ENCODE measurements at places on chromosomes 2 and 18. TPM values are rescaled to one million over a fixed set of nuclear protein-coding genes. Genes with fewer than 3 reads are reported as not detected.

The KCNE4 gene
- total RNA-seq = 0.22 TPM

The SPHKAP gene
- total RNA-seq = not detected

The UNC50 gene
- 81.2 TPM for total RNA-seq

The MRO gene
- 0.35 TPM for total RNA-seq

The GDF7 gene
- total RNA-seq = 0.06 TPM

The IL36B gene
- not detected for total RNA-seq

The ARHGEF33 gene
- total RNA-seq = 1.9 TPM

The ANO7 gene
- total RNA-seq = 8.5 TPM

The EPB41L5 gene
- 48.8 TPM for total RNA-seq

The SLC14A1 gene
- not detected for total RNA-seq

The CD8B gene
- not detected for total RNA-seq

GRCh38 chr2:161417438-161418274 is 1.6 kb downstream of the TBR1 start:
- peaks cover 4% of the 10 kb centered on the region for H3K4me1 ChIP-seq
- peak; percentile 64 for DNase-seq
- H3K27ac ChIP-seq = no peak overlapping the region
- H3K27me3 ChIP-seq = peaks cover 86% of the 10 kb centered on the region
- peak overlapping the region; percentile 70 for H3K4me3 ChIP-seq

DNA sequence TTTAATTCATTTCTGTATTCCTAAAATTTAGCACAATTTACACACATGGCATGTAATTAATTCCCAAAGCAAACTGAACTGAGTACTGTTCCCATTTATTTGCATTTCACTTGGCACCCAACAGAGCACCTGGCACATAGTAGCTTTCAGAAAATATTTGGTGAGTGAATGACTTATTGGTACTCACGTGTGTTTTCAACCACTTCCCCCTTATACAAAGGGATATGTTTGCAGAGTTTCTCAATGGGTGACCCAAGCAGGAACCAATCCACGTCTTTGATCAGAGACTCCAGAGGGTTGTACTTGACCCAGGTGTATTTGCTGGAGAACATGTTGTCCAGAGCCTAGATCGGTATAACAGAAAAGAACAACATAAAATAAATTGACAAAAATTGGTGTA is 6.6 kb downstream of the GKN2 start:
- no peak for DNase-seq
- H3K27me3 ChIP-seq = no peaks in the 10 kb centered on the region
- H3K4me3 ChIP-seq = no peak overlapping the region
- H3K27ac ChIP-seq = no peak overlapping the region

DNA sequence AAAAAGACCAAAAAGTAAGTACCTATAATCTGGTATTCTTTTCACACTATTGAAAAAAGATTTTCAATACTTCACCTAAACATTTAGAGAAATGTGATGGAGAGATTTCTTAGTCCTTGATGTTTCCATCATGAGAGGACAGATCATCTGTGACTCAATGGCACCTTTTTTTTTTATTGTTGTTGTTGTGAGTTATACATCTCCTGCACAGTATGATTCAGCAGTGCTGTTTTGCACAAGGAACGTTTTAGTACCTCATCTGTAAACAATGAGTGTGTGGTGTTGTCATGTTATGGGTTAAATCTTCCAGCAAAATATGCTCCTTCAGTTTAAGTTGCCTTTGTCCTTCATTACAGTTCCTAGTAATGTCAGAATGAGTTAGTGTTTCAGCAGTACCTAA is 2.2 kb downstream of the KIAA1328 start:
- no peaks in the 10 kb centered on the region for H3K27me3 ChIP-seq
- no peak for DNase-seq
- H3K27ac ChIP-seq = no peak overlapping the region
- H3K36me3 ChIP-seq = peaks cover 9% of the 10 kb centered on the region

DNA sequence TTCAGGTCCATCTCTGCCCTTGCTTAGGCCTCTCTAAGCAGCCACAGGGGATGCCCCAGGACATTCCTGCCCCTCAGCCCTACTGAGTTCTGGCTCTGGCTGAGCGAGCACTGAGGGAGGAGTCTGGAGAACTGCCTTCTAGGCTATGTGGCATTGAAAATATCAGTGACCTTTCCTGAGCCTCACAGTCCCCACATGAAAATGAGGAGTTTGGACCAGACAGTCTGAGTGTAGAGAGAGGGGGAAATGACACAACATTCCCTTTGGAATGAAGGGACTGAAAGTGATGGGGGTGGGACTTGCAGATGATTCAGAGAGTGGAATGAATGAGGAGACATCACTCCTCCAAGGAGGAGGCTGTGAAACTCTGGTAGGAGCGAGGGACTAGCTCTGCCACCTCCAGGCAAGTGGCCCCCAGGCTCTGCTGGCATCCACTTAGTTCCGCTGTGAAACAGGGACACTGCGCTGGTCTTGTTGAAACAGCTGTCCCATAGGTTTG is 8.0 kb downstream of the TNS1 start:
- H3K36me3 ChIP-seq = no peaks in the 10 kb centered on the region
- DNase-seq = no peak
- no peak overlapping the region for H3K4me3 ChIP-seq
- no peak overlapping the region for H3K27ac ChIP-seq
- no peaks in the 10 kb centered on the region for H3K4me1 ChIP-seq
- H3K27me3 ChIP-seq = no peaks in the 10 kb centered on the region

DNA sequence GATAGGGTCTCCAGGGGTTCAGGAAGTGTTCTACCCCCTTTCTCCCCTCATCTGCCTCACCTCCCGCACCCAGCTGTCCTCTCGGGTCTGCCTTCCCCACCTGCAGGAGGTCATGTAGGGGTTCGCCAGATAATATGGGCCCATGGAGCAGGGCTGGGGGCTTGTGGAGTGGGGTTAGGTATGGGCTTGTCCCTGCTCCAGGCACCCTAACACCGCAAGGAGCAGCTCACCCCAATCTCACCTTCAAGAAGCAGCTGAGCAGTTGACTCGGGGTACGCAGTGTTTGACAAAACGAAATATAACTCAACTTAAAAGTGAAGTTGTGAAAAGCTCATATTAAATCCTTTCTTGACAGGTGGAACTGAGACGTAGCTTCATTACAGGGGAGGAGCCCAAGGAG is 99.6 kb downstream of the CTIF start:
- DNase-seq = no peak
- no peaks in the 10 kb centered on the region for H3K27me3 ChIP-seq
- no peaks in the 10 kb centered on the region for H3K4me1 ChIP-seq
- H3K4me3 ChIP-seq = no peak overlapping the region
- H3K27ac ChIP-seq = no peak overlapping the region

- no peaks in the 10 kb centered on the region for H3K4me1 ChIP-seq
- H3K36me3 ChIP-seq = no peaks in the 10 kb centered on the region
- DNase-seq = peak; percentile 66
- H3K27me3 ChIP-seq = no peaks in the 10 kb centered on the region
- H3K27ac ChIP-seq = no peak overlapping the region
Observed at GRCh38 chr2:9226458-9227380, 20.1 kb downstream of the ASAP2 start.

DNA sequence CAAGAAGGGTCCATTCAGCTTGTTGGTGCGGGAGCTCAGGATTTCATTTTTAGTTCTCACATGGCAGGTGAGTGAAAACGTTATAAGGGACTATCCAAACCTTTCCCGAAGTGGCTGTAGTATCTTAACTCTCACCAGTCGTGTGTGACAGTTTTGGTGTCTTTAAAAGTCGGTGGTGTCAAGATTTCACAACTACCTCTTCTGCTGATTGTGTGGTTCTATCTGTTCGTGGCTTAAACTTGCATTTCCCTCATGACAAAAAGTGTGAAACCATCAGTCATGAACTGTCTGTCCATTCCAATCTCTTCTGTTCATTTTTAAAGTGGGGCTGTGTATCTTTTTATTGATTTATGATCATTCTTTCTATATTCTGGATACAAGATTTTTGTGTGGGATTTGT is 3.8 kb upstream of the AQP12B start:
- H3K27me3 ChIP-seq = no peaks in the 10 kb centered on the region
- H3K36me3 ChIP-seq = no peaks in the 10 kb centered on the region
- H3K4me3 ChIP-seq = no peak overlapping the region

DNA sequence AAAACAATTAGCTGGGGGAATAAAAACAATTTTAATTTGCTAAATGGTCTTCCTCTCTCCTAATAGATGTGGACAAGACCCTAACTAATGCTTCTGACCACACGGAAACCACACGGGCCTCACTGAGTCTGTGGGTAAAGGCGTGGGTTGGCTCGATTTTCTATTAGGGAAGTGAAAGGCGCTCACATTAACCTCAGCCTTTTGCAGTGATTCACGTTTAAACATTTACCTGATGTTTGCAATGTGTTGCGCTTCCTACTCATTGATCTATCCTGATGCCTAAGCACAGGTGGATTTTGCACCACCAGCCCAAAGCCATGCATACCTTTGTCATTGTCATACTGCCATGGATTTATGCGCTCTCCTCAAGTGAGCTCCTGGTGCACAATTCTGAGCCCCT is 35.6 kb upstream of the NRP2 start:
- H3K4me1 ChIP-seq = peaks cover 2% of the 10 kb centered on the region
- no peak overlapping the region for H3K27ac ChIP-seq
- H3K4me3 ChIP-seq = no peak overlapping the region

DNA sequence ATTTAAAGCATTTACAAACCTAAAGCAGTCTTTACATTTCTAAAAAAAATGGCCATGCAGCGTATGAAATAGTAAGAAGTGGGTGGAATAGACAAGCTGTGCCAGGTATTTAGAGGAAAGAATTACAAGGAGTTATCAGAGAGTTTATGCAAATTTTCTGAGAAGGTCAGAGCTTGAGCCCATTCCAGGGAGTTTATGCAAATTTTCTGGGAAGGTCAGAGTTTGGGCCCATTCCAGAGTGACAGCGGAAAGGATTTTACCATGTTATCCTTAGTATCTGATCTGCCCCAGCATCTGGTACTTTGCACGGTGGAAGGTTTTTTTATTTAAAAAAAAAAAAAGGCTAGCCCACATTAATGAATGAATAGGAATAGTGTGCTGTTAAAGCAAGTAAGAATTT is 1.4 kb upstream of the DOK6 start:
- peaks cover 39% of the 10 kb centered on the region for H3K27me3 ChIP-seq
- DNase-seq = peak; percentile 56
- H3K4me1 ChIP-seq = no peaks in the 10 kb centered on the region
- no peaks in the 10 kb centered on the region for H3K36me3 ChIP-seq
- H3K4me3 ChIP-seq = no peak overlapping the region

DNA sequence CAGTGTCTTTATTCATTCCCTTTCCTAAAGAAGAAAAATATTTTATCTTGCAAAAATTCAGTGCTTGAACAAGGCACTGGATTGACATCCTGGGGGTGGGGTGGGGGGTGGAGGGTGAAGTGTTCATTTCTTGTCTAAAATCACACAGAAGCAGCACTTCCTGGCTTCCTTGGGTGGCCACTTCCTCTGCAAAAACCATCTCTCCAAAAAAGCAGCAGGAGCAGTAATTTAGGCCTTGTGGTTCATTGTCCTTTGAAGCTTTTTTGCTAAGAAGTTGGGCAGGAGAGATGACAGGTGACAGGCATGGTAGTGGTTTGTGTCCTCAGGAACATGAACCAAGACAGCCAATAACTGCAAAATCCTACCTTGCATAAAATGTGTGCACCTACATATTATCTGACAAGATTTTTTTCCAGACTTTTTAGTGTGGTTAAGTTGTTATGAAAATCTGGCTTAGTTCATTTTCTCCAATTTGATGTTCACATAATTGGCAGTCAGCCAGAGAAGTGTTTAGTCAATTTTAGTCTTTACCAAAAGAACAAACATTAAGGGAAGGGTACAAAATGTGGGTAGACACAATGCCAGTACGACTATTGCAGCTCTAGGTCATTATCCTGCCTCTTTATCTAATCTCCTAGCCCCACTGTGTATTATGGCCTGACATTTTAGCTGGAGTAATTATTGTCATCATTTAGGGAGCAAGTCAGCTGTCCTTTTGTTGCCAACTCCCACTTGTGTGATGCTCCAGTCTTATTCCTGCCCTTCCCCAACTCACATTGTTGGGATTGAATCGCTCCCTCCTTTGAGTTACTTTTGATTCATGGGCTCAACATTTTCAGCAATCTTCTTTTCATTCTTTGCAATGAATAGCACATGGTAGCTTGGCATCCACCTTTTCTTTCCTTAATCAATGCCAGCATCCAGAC is 177.2 kb downstream of the MYO3B start:
- no peaks in the 10 kb centered on the region for H3K27me3 ChIP-seq
- peaks cover 20% of the 10 kb centered on the region for H3K4me1 ChIP-seq
- H3K27ac ChIP-seq = peak overlapping the region; percentile 6
- peak overlapping the region; percentile 12 for H3K4me3 ChIP-seq

- no peaks in the 10 kb centered on the region for H3K36me3 ChIP-seq
- peaks cover 7% of the 10 kb centered on the region for H3K4me1 ChIP-seq
- peak; percentile 29 for DNase-seq
- no peak overlapping the region for H3K27ac ChIP-seq
Observed at GRCh38 chr2:239826786-239827522, 198.2 kb downstream of the NDUFA10 start.

GRCh38 chr2:105882341-105882740 is 137.6 kb downstream of the NCK2 start:
- H3K36me3 ChIP-seq = peaks cover 41% of the 10 kb centered on the region
- H3K27ac ChIP-seq = peak overlapping the region; percentile 87
- H3K4me1 ChIP-seq = peaks cover 8% of the 10 kb centered on the region
- peak; percentile 41 for DNase-seq

DNA sequence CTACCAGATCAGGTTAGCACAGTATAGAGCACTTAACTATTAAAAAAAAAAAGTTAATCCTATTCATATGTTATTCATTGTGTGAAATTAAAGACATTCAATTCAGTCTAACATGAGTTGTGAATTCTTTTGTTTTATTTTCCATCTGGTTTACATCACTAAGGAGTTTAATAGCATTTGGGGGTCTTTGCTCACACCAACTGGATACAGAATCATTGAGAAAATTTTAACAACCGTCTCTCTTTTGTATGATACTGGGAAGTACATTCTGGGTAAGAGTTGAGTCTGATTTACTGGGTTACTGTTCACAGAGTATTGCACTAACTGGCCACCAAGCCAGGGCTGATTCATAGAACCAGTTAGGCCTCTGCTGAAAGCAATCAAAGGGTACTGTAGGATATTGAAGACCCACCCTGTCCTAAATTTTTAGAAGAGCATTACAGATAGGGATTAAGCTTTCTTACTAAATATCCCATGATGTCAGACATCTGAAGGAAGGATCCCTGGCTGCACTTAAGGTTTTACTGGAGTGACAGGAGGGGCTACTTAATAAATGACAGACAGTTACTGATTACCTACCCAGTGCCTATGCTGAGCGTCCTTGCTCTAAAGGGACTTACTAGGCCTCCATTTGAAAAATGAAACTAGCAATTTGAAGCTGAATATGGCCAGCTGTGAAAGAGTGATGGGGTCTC is 387.9 kb downstream of the SETBP1 start:
- no peak overlapping the region for H3K4me3 ChIP-seq
- no peaks in the 10 kb centered on the region for H3K27me3 ChIP-seq
- no peaks in the 10 kb centered on the region for H3K4me1 ChIP-seq
- H3K27ac ChIP-seq = no peak overlapping the region
- H3K36me3 ChIP-seq = peaks cover 23% of the 10 kb centered on the region

- no peak for DNase-seq
- no peak overlapping the region for H3K27ac ChIP-seq
- H3K36me3 ChIP-seq = no peaks in the 10 kb centered on the region
- no peaks in the 10 kb centered on the region for H3K27me3 ChIP-seq
- H3K4me3 ChIP-seq = no peak overlapping the region
Observed at GRCh38 chr2:215833531-215834162, 179.7 kb downstream of the MREG start.

Measured in endodermal cell (in vitro differentiated cells).